ENCODE measurements at places on chromosomes 3 and 15. TPM values are rescaled to one million over a fixed set of nuclear protein-coding genes. Genes with fewer than 3 reads are reported as not detected.

Gene SI
- not detected for total RNA-seq

Gene ERICH6
- 0.40 TPM for total RNA-seq

Gene TTLL13
- 0.13 TPM for total RNA-seq

Gene RASGRF1
- 1.1 TPM for total RNA-seq

Gene RPP14
- total RNA-seq = 12.2 TPM

Gene BUB1B
- 71.6 TPM for total RNA-seq

Gene SEMA5B
- not detected for total RNA-seq

Gene TMEM202
- not detected for total RNA-seq

Gene LMAN1L
- not detected for total RNA-seq

Gene CASR
- total RNA-seq = 0.13 TPM

- no peak within 1 kb of the TSS for H3K27ac ChIP-seq
- no peak for DNase-seq
- H3K27me3 ChIP-seq = peaks cover 2% of the 10 kb centered on the region
Observed at GRCh38 chr15:101489599-101490407, at the start of gene PCSK6. TSS of gene PCSK6 (minus strand) at chr15:101489707. CDS start at chr15:101489670, 37 bp downstream.

DNA sequence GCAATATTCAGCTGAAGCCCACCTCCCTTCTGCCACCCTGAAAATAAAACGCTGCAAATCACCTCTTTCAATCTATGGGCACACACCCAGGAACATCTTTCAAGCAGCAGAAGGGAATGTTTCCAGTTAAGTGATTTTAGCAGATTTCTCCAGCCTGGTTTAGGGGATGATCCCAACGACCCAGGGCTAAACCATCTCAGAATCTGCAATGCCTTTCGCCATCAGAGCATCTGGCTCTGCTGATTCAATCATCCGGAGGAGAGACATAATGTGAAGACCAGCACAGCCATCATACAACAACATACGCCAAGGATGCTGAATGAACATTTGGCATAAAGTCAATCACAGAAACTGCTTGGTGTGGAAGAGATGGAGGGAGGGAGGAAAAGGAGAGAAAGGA, 15.5 kb upstream of the LRRN1 start:
- H3K36me3 ChIP-seq = no peaks in the 10 kb centered on the region
- no peak overlapping the region for H3K4me3 ChIP-seq
- DNase-seq = no peak
- no peaks in the 10 kb centered on the region for H3K27me3 ChIP-seq
- H3K4me1 ChIP-seq = no peaks in the 10 kb centered on the region
- no peak overlapping the region for H3K27ac ChIP-seq

DNA sequence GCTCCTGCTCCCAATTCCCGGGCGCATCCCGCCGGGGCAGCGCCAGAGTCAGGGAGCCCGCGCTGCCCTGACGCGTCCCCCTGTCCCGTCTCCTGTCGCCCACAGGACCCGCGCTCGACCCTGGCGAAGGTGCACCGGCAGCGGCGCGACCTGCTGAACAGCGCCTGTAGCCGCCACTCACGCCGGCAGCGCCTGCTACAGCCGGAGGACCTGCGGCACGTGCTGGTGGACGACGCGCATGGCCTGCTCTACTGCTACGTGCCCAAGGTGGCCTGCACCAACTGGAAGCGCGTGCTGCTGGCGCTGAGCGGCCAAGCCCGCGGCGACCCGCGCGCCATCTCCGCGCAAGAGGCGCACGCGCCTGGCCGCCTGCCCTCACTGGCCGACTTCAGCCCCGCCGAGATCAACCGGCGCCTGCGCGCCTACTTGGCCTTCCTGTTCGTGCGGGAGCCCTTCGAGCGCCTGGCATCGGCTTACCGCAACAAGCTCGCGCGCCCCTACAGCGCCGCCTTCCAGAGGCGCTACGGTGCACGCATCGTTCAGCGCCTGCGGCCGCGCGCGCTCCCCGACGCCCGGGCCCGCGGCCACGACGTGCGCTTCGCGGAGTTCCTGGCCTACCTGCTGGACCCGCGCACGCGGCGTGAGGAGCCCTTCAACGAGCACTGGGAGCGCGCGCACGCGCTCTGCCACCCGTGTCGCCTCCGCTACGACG, 16.9 kb downstream of the C3orf22 start:
- no peak overlapping the region for H3K4me3 ChIP-seq
- no peak overlapping the region for H3K27ac ChIP-seq
- no peaks in the 10 kb centered on the region for H3K36me3 ChIP-seq
- H3K4me1 ChIP-seq = no peaks in the 10 kb centered on the region
- no peak for DNase-seq

DNA sequence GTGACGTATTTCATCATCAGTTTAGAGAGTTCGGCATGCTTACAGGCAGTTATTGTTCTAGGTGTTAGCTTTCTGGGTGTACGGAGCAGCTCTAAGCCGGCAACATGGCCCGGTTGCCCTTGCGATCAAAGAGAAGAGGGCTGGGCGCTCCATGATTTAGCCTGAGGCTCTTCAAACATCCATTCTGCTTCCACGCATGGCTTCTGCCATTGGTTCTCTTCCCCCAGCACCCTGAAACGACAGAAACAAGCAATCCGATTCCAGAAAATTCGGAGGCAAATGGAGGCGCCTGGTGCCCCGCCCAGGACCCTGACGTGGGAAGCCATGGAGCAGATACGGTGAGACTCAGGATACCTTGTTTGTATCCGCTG, 574 bp downstream of the NGRN start:
- DNase-seq = no peak
- no peaks in the 10 kb centered on the region for H3K27me3 ChIP-seq
- no peaks in the 10 kb centered on the region for H3K36me3 ChIP-seq
- H3K27ac ChIP-seq = peak overlapping the region; percentile 87
- peak overlapping the region; percentile 82 for H3K4me3 ChIP-seq

- DNase-seq = no peak
- H3K4me3 ChIP-seq = no peak overlapping the region
- no peaks in the 10 kb centered on the region for H3K27me3 ChIP-seq
Observed at GRCh38 chr15:89317186-89317720, 17.4 kb downstream of the POLG start.

- H3K27ac ChIP-seq = no peak overlapping the region
- peaks cover 3% of the 10 kb centered on the region for H3K27me3 ChIP-seq
- H3K36me3 ChIP-seq = no peaks in the 10 kb centered on the region
- H3K4me1 ChIP-seq = no peaks in the 10 kb centered on the region
Observed at GRCh38 chr15:69076756-69077155, 62.3 kb downstream of the NOX5 start.

DNA sequence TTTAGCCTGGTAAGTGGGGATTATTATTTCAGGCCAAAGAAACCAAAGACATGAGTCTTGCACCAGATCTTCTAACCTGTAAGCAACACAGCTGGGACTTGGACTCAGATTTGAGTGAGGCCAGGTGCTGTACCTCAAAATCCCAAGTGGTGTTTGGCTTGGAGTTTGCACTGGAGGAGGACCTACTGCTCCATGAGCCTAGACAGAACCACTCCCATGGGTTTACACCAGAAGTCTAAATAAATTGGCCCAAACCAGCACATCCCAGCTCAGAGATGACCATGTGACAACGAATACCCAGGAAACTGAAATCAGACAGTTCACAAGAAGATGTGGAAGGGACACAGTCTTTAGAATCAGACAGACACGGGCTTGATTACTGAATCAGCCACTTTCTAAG, 47.5 kb downstream of the MINAR1 start:
- H3K27me3 ChIP-seq = no peaks in the 10 kb centered on the region
- no peak for DNase-seq
- no peaks in the 10 kb centered on the region for H3K36me3 ChIP-seq

DNA sequence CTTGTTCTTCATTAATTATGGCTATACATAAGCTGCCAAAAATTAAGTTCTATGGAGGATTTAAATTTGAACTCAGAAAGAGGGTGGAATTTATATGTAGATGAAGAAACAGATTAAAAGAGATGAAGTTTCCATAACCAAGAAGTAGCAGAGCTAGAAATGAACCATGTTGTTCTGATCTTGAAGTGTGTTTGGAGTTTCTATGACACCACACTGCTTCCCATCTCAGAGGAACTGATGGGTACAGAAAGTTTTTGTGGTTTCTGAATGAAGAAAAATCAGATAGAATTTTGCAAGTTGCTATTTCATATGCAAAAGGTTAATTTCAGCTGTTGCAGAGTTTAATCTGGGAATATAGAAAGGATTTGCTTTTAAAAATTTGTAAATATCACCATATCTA, 710.3 kb downstream of the PDCD6IP start:
- H3K27me3 ChIP-seq = no peaks in the 10 kb centered on the region
- H3K27ac ChIP-seq = no peak overlapping the region
- no peak overlapping the region for H3K4me3 ChIP-seq
- H3K36me3 ChIP-seq = no peaks in the 10 kb centered on the region
- H3K4me1 ChIP-seq = no peaks in the 10 kb centered on the region

- H3K27ac ChIP-seq = no peak overlapping the region
- DNase-seq = no peak
- no peaks in the 10 kb centered on the region for H3K36me3 ChIP-seq
- no peaks in the 10 kb centered on the region for H3K27me3 ChIP-seq
- peaks cover 20% of the 10 kb centered on the region for H3K4me1 ChIP-seq
Observed at GRCh38 chr3:187778726-187779125, 33.5 kb upstream of the BCL6 start.

DNA sequence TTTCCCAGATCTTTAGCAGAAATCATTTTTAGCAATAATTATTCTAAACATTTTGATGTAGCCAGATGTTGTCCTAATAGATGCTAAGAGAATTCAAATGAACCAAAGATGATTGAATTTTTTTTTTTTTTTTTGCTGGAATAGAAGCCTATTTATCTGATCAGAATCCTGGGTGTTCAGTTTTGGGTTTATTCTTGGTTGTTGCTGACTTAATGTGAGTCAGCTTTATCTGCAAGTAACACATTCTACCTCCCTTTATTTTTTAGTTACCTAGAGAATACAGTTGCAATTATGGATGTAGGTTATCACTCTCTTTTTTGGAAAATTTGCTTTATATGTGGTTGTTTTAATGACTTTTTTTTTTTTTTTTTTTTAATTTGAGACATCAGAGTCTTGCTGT, 6.4 kb downstream of the CEP97 start:
- DNase-seq = no peak
- no peaks in the 10 kb centered on the region for H3K27me3 ChIP-seq
- no peaks in the 10 kb centered on the region for H3K4me1 ChIP-seq
- peaks cover 17% of the 10 kb centered on the region for H3K36me3 ChIP-seq
- no peak overlapping the region for H3K4me3 ChIP-seq

DNA sequence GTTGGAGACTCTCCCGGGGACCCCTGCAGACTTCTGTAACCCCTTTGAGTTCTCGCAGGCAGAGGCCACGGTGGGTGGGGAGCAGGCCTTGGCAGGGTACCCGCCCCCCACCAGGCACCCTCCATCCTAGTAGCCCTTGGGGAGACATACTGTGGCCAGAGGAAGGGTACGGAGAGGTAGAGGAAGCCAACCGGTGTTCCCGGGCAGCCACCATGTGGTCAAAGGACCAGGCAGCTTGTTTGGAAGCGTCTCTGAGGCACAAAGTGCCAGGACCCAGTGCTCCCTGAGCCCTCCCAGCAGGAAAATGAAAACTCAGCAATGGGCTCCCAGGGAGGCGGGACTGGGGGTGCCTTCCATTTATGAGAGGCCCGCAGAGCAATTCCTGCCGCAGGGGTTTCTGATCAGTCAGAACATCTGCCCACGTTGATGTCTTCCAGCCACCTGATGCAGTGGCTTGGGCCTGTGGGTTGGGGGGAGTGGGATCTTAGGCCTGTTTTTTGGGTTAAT, 53.0 kb upstream of the CGNL1 start:
- no peak overlapping the region for H3K4me3 ChIP-seq
- DNase-seq = no peak
- no peaks in the 10 kb centered on the region for H3K27me3 ChIP-seq

DNA sequence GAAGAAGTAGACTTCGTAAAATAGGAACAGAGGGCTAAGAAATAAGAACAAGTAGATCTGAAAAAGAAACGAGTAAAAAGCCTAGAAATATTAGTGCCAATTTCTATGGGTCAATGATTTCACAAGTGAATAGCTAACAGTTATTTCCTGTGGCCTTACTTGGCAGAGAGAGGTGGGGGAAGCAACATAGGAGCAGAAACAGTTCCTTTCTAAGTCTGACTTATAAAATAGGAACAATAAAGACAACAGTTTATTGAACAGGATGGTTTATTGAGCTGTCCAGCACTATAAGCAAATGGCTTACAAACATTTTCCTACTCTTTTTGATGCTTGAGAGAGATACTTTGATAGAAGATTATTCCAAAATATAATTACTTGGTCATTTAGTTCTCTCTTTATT, 37.9 kb downstream of the AGTR1 start:
- no peak for DNase-seq
- H3K4me3 ChIP-seq = no peak overlapping the region
- no peaks in the 10 kb centered on the region for H3K36me3 ChIP-seq
- H3K27me3 ChIP-seq = no peaks in the 10 kb centered on the region
- H3K4me1 ChIP-seq = no peaks in the 10 kb centered on the region
- no peak overlapping the region for H3K27ac ChIP-seq

DNA sequence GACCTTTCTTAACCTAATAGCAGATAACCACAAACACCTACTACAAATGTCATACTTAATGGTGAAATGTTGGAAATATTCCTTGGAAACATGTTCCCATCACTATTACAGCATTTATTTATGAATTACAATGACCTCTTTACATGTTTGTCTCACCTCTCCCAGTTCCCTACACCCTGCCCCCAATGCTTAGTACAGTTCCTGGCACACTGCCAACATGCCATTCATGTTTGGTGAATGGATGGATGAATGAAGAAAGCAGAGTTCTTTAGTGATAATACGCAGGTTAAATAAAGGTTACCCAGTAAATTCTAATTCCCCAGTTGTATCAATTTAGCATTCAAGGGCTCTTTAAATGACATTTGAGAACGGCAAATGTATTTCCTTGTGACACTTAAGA, 259.9 kb upstream of the ATP11B start:
- DNase-seq = no peak
- H3K27ac ChIP-seq = no peak overlapping the region

DNA sequence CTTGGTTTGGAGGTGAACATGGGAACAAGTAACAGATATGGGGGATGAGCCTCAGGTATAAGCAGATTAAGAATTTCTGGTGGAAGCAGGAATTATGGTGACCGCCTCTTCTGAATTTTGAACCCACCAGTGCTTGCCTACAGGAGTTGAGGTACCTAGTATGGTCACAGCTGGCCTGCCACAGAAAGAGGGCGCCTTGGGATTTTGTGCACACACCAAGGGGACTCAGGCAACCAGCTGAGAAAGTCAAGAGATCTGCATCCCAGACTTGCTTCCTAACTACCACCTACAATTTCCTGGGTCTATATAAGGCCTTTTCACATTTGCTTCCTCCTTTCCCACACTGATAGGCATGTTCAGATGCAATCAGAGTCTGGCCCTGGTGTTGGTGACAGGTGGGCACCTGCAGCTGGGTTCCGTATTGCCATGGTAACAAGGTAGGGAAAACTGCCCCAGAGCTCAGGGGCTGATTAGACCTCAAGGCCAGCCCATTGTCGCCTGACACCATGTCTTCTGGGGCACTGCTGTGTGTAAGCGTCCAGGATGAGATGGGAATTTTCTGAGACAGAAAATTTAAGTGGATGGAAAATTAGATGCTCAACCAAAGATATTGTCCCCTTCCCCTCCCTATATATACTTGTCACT, 75.9 kb upstream of the RASGRF1 start:
- H3K27me3 ChIP-seq = no peaks in the 10 kb centered on the region
- H3K36me3 ChIP-seq = no peaks in the 10 kb centered on the region
- H3K4me1 ChIP-seq = no peaks in the 10 kb centered on the region
- no peak overlapping the region for H3K4me3 ChIP-seq

GRCh38 chr15:75454471-75455378, 3.2 kb upstream of the SIN3A start:
- H3K27ac ChIP-seq = peak overlapping the region; percentile 79
- no peaks in the 10 kb centered on the region for H3K27me3 ChIP-seq
- no peaks in the 10 kb centered on the region for H3K36me3 ChIP-seq
- H3K4me3 ChIP-seq = peak overlapping the region; percentile 76
- no peak for DNase-seq
